ENCODE measurements at places on chromosomes 1 and 21. TPM values are rescaled to one million over a fixed set of nuclear protein-coding genes. Genes with fewer than 3 reads are reported as not detected.

DNA sequence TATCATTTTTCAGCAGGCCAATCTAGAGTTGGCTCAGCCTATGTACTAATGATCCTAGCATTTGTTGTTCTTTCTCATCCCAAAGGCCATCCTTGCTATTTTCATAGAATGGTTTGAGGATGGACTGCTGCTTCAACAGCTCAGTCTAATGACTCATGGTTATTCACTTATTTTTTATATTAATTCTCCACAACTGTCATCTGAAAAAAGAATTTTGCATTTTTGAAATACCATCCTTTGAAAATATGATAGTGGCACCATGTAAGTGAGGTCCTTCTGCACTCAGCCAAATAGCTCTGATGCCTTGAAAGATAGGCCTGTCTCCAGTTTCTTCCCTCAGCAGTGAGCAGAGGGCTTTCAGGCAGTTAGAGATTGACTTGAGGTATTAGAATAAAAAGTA is 377.5 kb downstream of the LMO4 start:
- peak; percentile 70 for DNase-seq

DNA sequence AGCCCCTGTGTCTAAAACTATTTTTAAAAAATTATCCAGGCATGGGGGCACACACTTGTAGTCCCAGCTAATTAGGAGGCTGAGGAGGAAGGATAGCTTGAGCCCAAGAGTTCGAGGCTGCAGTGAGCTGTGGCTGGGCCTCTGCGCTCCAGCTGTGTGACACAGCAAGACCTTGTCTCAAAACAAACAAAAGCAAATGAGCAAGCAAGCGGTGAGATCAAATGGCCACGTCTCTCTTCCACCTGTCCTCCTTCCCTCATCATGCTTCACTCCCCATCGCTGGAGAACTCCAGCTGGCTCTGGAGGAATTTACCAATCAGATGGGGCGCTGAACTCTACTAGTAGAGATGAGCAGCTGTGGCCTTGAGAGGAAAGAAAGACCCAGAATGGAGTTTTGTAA is 14.0 kb upstream of the REN start:
- peak; percentile 54 for DNase-seq

DNA sequence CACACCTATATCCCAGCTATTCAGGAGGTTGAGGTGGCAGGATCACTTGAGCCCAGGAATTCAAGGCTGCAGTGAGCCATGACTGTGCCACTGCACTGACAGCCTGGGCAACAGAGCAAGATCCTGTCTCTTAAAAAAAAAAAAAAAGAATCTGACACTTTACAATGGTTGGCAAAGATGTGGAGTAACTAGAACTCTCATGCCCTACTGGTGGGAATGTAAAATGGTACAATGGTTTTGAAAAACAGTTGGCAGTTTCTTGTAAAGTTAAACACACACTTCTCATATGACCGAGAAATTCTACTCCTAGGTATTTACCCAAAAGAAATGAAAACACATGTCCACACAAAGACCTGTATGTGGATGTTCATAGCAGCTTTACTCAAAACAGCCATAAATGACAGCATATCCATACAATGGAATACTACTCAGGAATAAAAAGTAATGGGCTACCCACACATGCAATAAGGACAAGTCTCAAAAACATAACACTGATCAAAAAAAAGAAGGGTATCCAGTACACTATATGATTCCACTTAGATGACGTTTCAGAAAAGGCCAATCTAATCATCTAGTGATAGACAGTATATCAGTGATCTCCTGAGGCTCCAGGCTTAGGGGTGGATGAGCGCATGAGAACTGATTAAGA is 58.1 kb downstream of the HLCS start:
- DNase-seq, result peak; percentile 45

GRCh38 chr1:158191299-158191698 is 10.6 kb downstream of the CD1D start:
- DNase-seq, result no peak

GRCh38 chr1:54944610-54945392 is 35.6 kb upstream of the TMEM61 start:
- DNase-seq, result peak; percentile 75

DNA sequence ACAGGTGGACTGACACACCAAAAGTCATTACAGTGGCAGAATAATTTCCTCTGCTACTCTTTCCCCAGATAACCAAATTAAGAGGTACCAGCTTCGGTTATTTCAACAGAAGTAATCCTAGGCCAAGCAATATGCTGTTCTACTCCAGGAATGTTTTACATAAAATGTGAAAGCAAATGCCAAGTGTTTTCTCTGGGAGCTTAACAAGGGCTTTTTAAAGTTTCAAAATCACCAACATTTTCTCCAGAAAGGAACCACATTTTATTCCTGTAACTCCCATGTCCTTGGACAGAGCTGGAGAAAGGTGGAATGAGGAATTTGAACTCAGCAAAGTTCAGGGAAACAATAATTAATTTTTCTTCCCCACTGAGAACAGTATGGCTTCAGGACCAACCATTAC is 27.2 kb downstream of the CNN3 start:
- no peak for DNase-seq

DNA sequence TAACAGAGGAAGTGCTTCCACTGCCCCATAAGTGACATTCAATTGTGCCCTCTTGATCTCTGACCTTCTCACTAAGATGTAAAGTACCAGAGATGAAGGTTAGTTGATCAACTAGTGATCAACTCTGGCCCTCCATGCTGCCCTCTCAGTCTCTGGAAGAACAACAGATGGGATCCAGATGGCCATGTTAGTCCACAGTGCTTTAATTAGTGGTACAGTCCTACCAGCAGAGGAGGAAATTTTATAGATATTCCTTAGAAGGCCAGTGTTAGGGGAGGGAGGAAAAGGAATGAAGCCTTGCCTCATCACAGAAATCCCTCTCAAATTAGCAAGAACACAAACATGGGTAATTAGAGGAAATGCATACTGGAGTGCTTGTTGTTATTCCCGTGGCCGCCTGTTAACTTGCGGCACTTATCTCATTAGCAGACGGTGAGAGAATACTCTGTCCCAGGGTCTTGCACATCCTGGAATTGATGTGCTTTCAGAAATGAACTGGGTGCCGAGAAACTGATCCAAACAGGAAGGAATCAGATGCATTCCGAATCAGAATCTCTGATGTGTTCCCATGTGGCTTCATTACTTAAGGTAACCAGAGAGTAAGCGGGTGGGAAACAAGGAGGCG is 91.1 kb upstream of the RGS4 start:
- DNase-seq, result no peak

DNA sequence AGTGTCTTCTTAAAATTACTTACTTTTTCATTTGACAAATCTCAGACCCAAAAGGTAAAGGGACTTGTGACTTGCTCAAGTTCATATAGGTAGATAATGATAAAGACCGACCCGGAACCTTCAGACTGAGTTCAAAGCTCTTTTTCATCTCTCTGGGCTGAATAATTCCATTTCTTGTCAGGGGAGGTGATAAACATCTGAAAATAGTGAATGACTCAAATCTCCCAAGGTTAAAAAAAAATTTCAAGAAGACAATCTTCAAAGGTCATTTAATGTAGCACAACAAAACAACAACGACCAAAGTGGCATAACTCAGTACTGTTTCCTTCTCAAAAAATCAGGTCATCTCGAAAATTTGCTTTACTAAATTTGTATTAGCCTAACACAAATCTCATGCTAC is 20.6 kb downstream of the LUZP1 start:
- no peak for DNase-seq

DNA sequence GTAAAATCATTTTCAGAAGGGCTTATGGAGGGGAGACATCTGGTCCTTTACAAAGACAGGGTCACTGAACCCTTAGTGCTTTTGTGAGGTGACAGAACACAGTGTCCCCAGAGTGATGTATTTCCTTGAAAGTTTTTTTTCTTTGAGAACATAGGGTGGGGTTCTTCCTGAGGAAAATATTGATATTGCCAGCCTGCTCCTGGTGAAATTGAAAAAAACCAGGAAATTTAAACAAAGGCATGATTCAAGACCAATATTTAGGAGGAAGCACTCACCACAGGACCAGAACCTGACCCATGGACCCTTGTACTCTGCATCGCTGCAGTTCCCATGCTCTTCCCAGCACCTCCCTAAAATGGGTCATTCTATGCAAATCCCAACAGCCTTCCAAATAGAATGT is 63.7 kb downstream of the ST6GALNAC3 start:
- DNase-seq, result no peak

GRCh38 chr1:28031173-28031572 is 57.2 kb downstream of the EYA3 start:
- no peak for DNase-seq

GRCh38 chr1:196152975-196153374 is 455.3 kb downstream of the KCNT2 start:
- DNase-seq, result no peak

GRCh38 chr1:161966067-161966466 is 57.6 kb downstream of the OLFML2B start:
- no peak for DNase-seq

- DNase-seq, result no peak
Measured at GRCh38 chr1:77348549-77348948, 66.7 kb downstream of the AK5 start.

GRCh38 chr1:186618401-186619170 is 61.6 kb downstream of the PTGS2 start:
- no peak for DNase-seq

- peak; percentile 74 for DNase-seq
Measured at GRCh38 chr1:160377585-160378206, 10.8 kb downstream of the NHLH1 start.

DNA sequence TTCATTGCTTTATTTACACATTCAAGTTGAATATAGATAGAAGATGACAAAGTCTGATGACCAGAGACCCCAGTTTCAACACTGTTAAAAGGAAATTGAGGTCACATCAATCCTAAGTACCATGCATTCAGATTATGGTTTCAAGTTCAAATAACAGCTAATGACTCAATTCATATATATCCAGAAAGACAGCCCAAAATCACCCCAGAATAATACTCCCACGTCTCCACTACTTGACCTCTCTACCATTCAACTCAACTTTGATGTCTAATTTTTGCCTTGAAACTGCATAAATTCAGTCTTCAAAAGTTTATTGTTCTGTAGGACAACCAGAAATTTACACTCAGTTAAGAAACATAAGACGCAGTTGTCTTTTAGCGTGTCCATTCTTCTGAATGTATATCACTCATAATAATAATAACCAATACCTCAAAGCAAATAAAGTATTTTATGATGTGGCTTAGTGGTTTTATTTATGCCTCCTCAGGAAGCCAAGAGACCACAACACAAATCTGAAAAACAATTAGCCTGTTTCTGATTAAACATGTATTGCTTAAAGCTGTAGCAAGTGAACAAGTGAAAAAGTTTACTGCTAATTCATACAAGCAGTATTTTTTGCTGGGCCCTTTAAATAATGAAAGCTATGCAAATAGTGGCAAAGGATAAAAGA is 569.0 kb downstream of the LTN1 start:
- DNase-seq, result no peak

ASPM gene
- 76.5 TPM for total RNA-seq

CDC73 gene
- total RNA-seq, result 29.9 TPM

CD247 gene
- not detected for total RNA-seq

BCL2L15 gene
- total RNA-seq, result 0.13 TPM
